ENCODE measurements at places on chromosomes 16 and 17.

- DNase-seq = peak; percentile 19
Measured at GRCh38 chr17:56737421-56738161, 96.1 kb downstream of the C17orf67 start.

DNA sequence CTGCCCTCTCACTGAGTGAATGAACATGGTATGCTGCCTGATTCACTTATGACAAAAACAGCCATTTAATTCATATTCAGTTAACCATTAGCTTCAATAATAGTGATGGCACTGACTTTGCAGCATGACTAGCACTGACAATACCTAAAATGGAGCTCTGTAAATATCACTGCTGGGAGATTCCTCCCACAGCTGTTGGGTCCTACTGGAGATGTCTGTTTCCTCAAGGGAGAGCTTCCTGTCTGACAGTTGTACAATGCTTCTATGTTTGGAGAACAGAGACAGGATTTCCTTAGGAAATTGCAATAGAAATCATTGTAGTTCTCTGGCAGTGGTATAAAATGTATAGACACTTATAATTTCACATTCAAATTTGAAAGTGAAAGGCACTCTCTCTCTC lies 695.9 kb upstream of the CDH8 start:
- DNase-seq = no peak

- DNase-seq = no peak
Measured at GRCh38 chr17:40327735-40328385, 18.9 kb downstream of the RARA start.

GRCh38 chr16:1300664-1301476 lies 8.6 kb upstream of the UBE2I start:
- no peak for DNase-seq

- no peak for DNase-seq
Measured at GRCh38 chr17:73521376-73521775, 122.9 kb downstream of the SDK2 start.

DNA sequence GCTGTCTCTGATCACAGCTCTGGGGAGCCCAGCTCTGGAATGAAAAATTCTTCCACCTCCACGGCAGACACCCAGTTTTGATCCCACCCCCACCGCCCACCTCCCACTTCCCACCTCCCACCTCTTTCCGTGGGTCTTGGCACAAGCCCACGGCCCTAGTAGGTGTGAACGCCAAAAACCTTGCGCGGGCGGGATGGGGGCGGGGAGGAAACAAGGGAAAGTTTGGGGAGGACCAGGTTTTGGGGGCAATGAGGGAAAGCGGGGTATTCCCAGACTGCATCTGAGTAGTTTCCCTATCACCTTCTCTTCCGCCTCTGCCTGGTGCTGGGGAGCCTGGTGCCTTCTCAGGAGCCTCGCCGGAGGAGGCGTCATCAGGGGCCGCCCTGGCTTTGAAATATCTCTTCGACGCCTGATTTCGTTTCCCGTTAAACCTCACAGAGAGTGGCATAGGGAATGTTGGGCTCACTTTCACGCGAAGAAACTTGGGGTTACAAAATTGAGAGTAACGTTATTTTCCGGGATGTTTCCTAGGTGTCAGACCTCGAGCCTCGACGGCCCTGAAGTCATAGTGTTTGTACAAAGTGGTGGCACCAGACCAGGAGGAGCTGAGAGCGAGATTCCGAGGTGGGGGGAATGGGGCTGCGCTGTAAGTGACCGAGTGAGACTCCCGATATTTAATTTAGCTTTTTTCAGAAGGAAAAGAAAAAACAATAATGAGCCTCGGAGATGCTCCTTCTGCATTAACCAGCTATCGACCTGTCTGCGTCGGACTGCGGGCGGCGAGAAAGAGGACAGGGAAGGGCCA lies 1.6 kb upstream of the IRX3 start:
- no peak for DNase-seq

DNA sequence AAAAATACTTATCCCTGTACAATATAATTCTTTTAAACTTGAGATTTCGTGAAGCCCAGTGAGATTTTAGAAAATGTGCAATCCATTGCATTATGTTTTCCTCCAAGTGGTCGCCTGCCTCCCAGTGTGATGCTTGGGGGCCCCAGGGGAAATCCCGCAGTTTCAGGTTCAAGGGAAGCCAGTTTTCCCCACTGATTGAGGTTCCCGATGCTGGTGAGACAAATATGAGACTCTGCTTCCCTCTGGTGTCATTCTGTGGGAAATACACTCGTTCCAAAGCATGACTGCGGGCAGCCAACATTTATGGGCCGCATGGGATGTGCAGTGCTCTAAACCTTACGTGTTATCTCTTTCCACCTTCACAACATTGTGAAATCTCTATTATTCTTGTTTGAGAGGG lies 200.8 kb downstream of the PRKCB start:
- DNase-seq = no peak

GRCh38 chr17:49278076-49278475 lies 47.5 kb upstream of the PHOSPHO1 start:
- no peak for DNase-seq

GRCh38 chr17:44628243-44629188 lies 27.8 kb upstream of the MEIOC start:
- DNase-seq = peak; percentile 65

- DNase-seq = no peak
Measured at GRCh38 chr16:82788225-82788624, 161.5 kb downstream of the CDH13 start.

GRCh38 chr17:71055128-71055527 lies 885.8 kb downstream of the KCNJ2 start:
- DNase-seq = no peak

DNA sequence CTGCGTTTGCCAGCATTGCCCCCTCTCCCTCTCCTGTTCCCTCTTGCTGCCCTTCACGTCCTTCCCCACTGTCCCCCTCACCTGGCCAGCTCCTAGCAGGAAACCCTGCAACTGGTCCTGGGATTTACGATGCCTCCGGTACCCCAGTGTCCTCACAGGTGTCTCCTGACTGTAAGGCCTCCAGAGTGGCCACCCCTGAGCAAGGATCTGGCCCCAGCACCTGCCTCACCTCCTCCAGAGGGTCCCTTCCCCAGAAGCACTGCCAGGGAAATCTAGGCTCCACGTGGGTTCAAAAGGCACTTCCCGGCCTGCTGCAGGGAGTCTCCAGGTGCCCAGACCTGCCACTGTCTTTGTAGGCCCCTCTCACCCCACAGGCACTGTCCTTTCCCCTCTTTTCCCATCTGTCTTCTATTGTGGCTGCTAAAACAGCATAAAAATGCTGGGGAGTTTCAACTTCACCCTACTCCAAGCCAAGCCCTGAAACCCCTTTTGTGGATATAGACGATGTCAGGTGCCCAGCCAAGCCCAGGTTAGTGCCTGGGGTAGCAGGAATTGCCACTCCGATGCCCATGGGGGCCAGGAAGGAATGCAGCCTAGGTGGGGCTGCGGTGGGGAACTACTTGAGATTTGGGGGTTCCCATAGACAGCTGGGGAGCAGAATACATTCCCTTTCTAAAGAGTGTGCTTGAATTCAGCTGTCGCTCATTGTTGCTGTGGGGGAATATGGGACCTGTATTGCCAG lies 25.7 kb downstream of the RAB11FIP4 start:
- no peak for DNase-seq

DNA sequence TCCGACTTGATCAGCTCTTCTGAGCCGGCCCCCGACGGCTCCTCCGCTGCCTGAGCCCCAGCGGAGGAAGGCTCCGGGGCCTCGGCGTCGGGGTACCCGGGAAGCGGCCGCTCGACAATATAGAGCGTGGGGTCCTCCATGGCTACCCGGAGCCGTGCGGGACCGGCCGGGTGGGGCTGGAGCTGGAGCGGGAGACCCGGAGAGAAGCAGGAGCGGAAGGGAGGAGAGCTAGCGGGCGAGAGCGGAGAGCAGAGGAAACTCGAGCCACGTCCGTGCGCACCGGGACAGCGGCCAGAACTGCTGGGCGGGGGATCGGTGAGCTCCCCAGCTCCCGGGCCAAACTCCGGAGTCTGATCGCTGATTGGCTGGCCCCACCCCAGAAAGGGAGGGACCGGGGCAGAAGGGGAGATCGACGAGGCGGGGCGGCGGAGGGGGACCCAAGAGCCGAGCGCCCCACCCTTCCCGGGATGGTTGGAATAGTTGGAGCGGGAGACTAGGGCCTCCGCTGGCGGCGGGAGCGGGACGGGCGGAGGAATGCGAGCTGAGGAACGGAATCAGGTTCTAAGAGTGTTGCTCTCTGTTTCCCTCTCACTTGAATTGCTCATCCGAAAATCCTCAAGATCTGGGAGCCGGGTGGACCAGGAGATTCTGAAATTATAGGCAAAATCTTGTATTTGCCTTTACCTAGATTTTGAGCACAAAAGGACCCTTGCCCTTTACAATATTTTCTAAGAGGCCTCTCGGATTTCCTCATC lies at the start of gene CAVIN1:
Gene CAVIN1 (minus strand): TSS at position 299 of the 755 bp plus-strand sequence. CDS start 159 bp downstream, at position 140.
- no peak for DNase-seq

DNA sequence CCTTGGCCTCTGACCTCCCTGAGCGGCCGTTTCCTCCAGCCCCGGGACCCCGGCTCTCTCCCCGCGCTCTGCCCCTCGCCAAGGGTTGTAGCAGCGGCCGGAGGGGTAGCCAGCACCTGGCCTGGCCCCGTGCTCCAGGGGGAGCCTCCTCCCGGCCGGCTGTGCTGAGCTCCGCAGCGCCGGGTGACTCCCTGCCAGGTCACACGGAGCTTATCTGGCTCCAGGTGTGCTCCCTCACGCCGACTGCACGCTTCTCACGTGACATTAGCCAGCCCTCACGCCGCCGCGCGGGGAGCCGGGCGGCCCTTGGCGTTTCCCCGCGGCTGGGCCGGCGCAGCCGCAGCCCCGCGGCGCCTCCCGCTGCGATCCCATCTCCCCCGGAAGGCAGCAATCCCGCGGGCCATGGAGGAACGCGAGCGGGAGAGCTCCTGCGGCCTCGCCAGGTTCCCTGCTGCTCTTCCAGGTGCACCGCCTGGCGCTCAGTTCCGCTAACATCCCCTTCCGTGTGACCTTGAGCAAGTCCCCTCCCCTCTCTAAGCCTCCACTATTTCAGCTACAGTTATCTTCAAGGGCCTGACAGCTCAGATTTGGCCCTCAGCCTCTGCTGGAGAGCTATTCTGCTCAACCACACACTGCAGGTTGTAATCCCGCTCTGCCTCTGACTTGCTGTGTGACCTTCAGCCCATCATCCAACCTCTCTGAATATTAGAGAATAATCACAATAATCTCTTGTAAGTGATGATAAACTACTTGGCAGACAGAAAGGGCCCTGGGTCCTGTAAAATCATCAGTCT lies 3.4 kb downstream of the MYO18A start:
- no peak for DNase-seq

DNA sequence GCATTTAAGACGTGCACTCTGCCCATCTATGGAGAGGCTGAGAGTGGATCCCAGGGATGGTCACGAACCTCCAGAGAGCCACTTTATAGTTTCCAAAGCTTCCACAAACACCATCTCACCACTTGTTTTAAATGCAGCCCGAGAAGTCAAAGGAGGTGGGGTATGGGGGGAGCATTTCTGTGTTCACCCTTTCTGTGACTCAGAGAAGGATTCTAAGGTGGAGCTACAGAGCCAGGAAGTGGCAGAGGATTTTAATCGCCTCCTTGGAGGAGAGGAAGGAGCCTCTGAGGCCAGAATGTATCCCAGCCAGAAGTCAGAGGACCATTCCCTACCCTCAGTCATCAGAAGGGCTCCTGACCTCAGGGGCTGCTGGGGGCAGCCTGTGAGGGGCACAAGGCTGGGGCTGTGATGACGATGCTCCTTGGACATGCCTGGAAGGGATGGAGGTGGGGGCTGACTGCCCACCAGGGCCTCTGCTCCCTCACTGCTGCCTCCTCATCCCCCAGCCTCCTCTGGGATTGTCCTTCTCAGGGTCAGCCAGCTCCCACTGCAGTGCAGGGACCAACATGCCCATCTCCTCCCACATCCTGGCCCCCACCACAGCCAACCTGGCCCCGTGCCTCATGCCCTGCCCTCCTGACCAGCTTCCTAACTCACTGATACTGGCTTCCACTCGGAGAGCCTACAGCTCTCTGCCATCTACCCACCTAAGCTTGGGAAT lies 2.8 kb downstream of the XYLT2 start:
- DNase-seq = no peak

- DNase-seq = no peak
Measured at GRCh38 chr17:2017274-2017941, 7.7 kb downstream of the RTN4RL1 start.

- no peak for DNase-seq
Measured at GRCh38 chr16:8565498-8565897, 24.8 kb downstream of the TMEM114 start.

DNA sequence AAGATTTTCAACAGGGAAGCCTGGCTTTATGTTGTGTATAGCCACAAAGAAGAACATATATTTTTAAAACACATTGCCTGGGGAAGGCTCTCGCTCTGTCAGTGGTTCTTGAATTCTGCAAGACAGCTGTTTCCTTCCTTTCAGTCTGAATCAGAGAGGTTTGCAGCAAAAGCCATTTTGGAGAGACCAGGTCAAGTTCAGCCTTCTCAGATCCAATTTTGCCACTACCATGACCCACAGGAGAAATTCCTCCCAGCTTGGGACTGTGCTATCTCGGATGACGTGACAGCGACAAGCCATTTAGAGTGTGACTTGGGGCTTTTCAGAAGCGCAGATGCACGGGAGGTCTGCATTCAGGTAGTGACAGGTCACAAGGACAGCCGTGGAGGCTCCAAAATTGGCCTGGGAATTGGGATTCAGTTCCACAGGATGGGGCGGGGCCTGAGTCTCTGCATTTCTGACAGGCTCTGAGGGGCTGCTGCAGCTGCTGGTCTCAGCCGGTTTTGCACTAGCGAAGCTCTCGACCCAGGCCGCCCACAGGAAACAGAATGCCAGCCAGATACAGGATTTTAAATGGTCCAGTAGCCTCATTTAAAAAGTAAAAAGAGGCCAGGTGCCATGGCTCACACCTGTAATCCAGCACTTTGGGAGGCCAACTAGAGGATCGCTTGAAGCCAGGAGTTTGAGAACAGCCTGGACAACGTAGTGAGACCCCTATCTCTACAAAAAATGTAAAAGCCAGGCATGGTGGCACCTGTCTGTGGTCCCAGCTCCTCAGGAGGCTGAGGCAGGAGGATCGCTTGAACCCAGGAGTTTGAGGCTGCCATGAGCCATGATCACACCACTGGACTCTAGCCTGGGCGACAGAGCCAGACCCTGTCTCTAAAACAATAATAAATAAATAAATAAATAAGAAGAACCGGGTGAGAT lies 196.6 kb upstream of the CIBAR2 start:
- DNase-seq = no peak

- no peak for DNase-seq
Measured at GRCh38 chr16:1745181-1745899, 26.0 kb downstream of the NME3 start.

- peak; percentile 52 for DNase-seq
Measured at GRCh38 chr17:62109378-62109902, 44.4 kb upstream of the MED13 start.

- DNase-seq = no peak
Measured at GRCh38 chr17:75525806-75526554, 483 bp downstream of the LLGL2 start.

Measured in kidney epithelial cell (primary cell).